ENCODE measurements at places on chromosomes 6 and 20.

DNA sequence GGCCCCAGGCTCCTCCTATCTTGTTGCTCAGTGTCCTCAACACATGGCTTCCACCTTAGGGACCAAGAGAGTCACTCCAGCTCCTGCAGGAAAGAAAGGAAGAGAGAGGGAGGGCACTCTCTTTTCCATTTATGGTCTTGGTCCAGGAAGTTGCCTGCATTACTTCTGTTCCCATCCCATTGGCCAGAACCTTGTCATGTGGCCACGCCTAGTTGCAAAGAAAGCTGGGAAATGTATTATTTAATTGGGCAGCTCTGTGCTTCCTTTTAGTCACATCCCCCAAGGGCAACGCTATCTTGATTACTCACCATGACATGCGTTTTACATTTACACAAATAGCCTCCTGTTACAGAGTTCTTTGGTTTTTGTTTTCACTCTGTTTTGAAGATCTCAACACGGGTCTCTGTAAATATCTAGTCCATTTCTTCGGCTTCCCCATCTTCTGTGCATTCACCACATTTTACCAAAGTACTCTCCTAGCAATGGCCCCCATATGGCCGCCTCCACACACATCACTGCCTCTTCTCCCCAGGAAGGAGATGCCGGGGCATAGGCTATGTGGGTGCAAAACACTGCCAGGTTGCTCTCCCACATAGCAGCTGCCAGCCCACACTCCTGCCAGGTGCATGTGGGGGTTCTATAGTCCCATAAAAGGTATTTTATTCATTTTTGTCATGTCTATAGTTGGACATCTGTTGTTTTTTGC lies 35.7 kb upstream of the ZMYND8 start:
- no peak for DNase-seq

DNA sequence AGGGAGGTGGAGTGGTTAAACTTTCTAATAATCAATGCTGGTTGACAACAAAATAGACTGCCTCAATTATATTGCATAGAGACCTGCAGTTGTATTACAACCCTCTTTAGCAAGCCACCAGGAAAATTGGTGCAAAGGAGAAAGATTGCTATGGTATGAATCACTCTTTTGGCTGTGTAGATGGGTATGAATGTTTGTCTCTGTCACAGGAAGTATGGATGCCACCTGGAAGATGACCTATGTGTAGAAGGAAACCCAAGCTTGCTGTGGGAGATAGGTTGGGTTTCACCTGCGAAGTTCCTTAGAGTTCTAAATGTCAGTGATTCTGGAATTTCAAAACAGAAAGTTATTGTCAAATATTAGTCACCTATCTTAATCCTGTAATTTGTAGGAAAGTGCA lies 134.6 kb downstream of the SOBP start:
- no peak for DNase-seq

DNA sequence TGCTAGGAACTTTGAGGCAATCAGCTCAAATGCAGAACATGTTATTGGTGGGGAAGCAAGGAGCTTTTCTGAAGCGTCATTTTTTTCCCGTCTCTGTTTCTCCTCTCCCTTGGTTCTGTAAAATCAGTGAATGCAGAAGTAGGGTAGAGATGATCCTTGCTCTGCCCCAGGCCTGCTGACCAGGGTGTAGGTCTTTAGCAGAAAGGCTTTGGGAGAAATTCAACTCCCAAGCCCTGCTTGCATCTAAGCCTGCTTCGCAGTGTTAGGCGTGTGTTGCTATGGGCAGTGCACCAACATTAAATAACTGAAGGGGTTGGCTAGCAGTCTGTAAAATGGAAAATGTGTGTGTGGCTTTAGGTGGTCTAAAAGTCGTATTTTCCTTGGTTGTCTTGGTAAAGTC lies 45.9 kb downstream of the SASH1 start:
- DNase-seq: no peak

GRCh38 chr6:11380969-11381744 lies 148.7 kb upstream of the NEDD9 start:
- DNase-seq: no peak

- DNase-seq: no peak
Measured at GRCh38 chr20:31857861-31858759, 12.2 kb downstream of the DUSP15 start.

DNA sequence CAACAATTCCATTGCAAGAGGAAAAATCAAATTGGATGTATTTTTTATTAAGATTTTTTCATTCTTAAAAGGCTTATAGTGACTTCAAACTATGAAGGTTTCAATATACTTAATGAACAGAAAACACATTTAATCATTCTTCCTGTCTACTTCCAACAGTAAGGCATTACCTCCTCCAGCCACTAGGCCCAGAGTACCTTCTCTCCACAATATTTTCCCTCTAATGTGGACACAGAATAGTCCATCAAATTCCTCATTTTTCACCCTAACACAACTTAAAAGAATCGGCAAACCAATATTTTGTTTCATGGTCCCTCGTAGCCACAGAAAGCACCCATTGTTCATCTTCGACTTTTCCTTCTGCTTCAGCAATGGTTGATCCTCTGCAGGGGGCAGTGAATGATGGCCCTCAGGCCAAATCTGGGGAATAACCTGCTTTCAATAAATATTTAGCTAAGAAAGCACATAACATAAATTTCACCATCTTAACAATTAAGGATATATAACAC lies 335.4 kb upstream of the ID4 start:
- DNase-seq: no peak

DNA sequence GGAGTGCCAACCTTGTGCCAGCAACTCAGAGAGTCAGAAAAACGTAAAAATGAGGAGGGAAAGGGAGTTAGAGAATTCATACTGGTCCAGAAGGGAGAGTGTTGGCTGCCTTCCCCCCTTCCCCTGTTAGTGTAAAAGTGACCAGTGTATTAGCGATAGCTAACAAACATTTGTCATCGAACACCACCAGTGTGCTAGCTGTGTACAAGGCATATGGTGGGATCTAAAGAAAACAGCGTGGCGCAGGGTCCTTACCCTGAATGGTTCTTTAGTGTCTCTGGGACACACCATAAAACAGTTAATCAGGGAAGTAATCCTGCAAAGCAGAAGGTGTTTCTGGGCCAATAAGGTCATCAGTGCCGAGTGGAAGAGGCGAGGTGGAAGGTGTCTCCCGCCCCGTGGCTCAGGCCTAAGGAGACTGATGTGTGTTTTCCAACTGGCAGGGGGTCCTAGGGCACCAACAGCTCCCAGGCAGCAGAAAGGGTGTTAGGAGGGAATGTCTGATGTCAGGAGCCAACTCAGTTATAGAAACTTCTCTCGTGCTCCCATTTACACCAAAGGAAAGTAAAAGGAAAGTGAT lies 91.9 kb downstream of the TCP11 start:
- no peak for DNase-seq

GRCh38 chr6:96604420-96604819 lies 41.5 kb downstream of the FHL5 start:
- no peak for DNase-seq

DNA sequence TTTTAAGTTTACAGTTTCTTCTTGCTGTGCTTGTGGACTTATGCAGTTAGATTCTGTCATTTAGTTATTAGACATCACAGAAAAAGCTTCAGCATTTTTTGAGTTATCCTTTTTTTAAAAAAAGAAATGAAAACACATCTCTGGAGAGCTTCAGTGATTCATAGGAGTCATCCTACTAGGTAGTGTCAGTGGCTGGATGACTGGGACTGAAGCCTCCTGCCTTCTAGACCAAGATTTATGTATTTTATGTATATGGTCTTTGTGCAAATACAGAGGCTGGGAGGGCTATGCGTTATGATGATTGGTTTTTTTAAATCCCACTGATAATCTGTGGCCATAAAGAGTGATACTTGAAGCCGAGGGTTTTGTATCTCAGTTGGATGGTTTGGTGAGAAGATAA lies 125.9 kb upstream of the JAG1 start:
- DNase-seq: no peak

GRCh38 chr20:63232235-63233060 lies 3.3 kb upstream of the BIRC7 start:
- DNase-seq: no peak

DNA sequence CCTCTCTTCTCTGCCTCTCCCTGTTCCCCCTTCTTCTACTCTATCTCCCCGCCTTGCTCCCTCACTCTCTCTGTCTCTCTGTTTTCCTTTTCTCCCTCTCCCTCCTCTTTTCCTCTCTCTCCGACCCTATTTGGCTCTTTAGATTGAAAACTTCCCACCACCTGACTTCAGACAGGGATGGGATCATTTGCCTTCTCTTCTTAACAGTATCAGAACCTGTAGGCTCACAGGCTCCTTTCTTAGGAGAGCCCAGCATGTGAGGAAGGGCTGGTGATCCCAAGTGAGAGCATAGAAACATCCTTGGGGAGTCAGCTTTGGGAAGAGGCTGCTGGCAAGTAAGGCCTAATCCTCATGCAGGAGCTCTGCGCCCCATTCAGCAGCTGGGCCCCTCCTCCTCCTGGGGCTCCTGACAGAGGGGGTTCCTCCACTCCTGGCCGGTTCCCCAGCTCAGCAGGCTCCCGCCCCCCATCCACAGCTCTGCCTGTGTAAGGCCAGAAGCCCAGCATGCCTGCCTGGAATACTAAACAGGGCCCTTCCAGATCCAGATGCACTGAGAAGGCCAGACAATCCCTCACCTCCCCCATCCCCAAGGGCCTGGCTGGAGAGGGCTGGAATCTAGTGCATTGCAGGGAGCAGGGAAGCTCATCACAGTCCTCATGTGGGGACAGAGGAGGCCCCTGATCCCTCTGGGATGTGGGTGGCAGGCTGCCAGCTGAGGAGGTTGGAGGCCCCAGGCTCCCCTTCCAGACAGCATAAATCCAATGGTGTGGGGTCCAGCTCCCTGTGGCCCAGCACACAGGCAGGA lies 93.4 kb downstream of the PTPRT start:
- no peak for DNase-seq

DNA sequence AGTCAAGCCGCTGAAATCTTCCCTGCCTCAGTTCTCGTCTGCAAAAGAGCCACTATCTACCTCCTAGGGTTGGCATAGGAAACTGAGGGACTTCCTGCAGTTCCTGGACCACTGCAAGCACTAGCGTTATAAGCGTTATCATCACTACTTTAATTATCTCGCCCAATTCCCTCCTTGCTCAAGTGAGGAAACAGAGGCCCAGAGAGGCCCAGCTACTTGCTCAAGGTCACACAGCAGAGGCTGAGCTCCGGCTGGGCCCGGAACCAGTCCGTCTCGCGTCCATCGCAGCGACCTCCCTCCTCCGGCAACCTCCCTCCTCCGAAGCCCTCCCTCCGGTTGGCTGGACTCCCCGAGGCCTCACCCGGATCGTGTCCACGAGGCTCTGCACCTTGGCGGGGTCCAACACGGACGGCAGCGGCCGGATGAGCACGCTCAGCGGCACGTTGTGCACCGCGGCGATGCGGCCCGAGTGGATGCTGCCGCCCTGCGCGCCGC lies 338 bp downstream of the SRXN1 start:
- no peak for DNase-seq

DNA sequence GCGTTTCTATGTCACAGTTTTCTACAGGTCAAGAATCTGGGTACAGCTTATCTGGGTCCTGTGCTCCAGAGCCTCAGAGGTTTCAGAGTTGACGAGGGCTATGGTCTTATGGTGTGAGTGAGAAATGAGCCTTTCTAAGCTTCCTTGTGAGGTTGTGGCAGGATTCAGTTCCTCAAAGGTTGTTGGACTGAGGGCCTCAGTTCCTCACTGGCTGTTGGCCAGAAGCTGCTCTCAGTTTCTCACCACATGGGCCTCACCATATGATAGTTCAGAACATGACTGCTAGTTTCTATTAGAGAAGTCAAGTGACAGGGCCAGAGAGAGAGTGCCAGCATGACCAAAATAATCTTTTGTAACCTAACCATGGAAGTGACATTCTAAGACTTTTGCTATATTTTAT lies 96.1 kb downstream of the NUS1 start:
- DNase-seq: no peak

DNA sequence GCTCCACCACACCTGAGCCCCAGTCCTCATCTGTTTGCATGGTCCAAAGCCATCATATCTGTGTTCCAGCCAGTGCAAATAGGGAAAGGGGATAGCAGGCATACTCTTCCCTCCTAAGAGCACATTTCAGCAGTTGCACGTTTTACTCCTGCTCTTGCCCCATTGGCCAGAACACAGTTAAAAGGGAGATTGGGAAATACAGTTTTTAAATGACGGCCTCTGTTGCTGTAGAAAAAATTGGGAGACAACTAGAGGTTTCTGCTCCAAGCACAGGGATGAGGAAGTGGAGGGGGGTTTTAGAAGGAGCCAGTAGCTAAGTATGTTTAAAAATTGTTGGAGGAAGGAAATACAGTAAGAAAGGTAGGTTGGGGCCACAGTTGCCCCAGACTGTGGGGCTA lies 14.6 kb upstream of the STK35 start:
- no peak for DNase-seq

GRCh38 chr6:153840039-153840850 lies 198.8 kb upstream of the OPRM1 start:
- DNase-seq: no peak

DNA sequence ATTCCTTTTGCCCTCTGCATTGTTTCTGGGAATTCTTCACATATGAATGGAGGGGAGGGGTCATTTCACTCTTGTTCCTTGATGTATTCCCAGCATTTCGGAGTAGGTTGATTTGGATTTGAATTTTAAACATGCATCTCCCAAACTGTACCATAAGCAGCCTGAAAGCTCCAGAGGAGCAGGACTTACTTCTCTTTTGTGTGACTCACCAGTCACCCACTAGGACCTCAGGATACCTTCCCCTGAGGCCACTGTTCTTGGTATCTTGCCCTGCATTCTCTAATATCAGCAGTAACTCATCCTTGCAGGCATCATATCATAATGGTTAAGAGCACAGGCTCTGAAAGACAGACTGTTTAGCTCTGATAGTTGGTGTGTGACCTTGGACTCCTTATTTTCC lies 703 bp downstream of the MRPL2 start:
- no peak for DNase-seq

GRCh38 chr6:127566651-127567050 lies 10.3 kb upstream of the C6orf58 start:
- no peak for DNase-seq

DNA sequence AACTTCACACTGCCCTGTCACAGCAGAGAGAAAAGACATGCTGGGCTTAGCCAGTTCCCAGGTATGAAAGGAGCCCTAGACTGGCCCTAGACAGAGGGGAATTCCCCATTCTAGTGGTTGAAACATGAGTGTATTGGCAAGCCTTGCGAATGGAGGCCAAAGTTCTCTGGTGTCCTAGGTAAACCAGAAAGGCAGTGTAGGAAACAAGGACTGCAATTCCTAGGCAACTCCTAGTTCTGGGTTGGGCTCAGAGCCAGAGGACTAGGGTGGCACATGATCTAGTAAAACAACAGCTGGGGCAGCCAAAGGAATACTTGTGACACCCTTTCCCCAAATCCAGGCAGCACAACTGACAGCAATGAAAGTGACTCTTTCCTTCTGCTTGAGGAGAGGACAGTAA lies 265.0 kb upstream of the EPHA7 start:
- DNase-seq: no peak

All from T-helper 17 cell (primary cell).